Central memory CD4-positive, alpha-beta T cell (primary cell): ENCODE measurements at places on chromosomes 6 and 20.

DNA sequence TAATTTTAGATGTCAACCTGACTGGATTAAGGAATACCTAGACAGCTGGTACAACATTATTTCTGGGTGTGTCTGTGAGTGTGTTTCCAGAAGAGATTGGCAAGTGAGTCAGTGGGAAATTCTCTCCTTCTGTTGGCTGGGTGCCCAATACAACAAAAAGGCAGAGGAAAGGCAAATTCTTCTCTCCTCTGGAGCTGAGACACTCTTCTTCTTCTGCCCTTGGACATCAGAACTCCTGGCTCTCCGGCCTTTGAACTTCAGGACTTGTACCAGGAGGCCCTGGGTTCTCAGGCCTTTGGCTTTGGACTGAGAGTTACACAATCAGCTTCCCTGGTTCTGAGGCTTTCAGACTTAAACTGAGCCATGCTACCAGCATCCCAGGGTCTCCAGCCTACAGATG, 7.8 kb upstream of the BTN3A1 start:
- DNase-seq, result no peak

DNA sequence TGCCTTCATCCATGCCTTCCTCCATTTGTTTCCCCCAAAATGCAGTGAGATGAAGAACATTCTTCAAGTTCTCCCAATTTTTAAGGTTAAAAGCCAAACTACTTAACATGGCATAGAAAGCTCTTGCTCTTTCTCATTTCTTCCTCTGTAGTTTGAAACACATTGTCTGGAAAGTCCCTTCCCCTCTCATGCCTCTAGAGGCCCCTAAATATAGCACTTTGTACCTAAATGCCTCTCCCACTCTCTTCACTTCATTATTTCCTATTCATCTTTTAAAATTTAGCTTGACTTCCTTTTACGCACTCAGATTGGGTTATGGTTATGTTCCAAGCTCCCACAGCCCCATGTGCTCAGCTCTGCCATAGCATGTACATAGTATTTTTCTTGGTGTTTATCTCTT, 389.3 kb downstream of the HDGFL1 start:
- DNase-seq, result no peak

DNA sequence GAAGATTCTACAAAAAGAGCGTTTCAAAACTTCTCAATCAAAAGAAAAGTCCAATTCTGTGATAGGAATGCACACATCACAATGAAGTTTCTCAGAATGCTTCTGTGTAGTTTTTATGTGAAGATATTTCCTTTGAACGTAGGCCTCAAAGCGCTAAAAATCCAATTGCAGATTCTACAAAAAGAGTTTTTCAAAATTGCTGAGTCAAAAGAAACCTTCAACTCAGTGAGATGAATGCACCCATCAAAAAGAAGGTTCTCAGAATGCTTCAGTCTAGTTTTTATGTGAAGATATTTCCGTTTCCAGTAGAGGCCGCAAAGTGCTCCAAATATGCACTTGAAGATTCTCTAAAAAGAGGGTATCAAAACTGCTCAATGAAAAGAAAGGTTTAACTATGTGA, 319.7 kb upstream of the DEFB115 start:
- DNase-seq, result no peak

DNA sequence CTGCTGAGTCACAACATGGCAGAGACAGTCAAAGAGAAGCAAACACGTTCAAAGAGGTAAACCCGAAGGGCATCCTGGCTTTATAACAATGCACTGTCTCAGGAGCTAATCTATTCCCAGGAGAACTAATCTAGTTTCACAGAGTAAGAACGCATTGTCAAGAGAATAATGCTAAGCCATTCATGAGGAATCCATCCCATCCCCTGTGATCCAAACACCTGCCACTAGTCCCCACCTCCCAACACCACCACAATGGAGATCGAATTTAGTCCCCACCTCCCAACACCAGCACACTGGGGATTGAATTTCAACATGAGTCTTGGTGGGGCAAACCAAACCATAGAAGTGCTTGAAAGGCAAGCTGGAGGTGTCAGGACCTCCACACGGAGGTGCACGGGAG, 231.5 kb upstream of the ID4 start:
- no peak for DNase-seq

DNA sequence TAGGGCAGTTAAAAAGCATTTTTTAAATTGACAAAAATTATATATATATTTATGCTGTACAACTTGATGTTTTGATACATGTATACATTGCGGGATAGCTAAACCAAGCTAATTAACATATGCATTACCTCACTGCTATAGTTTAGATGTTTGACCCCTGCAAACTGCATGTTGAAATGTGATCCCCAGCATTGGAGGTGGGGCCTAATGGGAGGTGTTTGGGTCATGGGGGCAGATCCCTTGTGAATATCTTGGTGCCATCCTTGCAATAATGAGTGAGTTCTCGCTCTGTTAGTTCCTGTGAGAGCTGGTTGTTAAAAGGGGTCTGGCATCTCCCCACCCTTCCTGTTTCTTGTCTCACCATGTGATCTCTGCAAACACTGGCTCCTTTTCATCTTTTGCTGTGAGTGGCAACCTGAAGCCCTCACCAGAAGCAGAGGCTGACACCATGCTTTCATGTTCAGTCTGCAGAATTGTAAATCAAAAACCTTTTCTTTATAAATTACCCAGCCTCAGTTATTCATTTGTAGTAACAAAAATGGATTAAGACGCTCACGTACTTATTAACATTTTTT, 111.8 kb downstream of the MCHR2 start:
- no peak for DNase-seq

DNA sequence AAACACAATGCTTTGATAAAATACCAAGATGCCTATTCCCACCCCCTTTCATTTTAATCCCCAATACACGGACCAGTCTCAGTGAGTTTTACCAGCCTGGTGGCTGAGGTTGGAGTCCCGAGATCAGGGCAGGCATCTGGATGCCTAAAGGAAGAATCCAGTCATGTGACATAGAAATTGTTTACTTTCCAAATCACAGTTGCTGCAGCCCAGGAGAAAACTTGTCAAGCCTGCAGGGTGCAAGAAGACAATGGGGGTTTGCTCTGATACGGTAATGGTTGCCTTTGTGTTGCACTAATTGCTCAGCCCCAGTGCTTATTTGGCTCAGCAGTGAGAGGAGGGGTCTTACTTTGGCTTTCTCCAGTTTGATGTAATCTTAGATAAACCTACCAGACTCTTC, 308.5 kb upstream of the POU3F2 start:
- DNase-seq, result no peak

GRCh38 chr6:82251942-82252341, 4.4 kb upstream of the IBTK start:
- DNase-seq, result no peak

- DNase-seq, result no peak
Observed at GRCh38 chr6:98832284-98833056, 1.9 kb upstream of the POU3F2 start.

DNA sequence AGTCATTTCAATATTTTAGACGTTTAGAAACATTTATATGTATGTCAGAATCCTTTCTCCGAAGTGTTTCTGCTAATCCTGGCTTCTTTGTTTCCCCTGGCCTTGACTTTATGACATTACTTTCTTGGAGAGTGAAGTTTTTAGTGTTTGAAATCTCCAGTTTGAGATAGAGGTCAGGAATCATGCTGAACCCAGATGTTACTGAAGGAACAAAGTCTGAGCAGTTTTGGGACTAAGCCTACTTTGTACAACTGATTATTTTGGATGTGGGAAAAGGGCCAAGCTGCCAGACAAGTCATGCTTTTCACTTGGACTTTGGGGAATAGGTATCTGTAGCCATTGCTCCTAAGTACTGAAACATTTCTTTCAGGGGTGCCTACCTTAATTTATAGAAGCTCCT, 2.3 kb downstream of the RNF144B start:
- no peak for DNase-seq

- DNase-seq, result no peak
Observed at GRCh38 chr6:17392978-17393891, at the start of gene CAP2. Gene CAP2 (plus strand): TSS chr6:17393595. CDS start chr6:17421556, 27,961 bp downstream.

- no peak for DNase-seq
Observed at GRCh38 chr6:348860-349396, 42.6 kb upstream of the IRF4 start.

DNA sequence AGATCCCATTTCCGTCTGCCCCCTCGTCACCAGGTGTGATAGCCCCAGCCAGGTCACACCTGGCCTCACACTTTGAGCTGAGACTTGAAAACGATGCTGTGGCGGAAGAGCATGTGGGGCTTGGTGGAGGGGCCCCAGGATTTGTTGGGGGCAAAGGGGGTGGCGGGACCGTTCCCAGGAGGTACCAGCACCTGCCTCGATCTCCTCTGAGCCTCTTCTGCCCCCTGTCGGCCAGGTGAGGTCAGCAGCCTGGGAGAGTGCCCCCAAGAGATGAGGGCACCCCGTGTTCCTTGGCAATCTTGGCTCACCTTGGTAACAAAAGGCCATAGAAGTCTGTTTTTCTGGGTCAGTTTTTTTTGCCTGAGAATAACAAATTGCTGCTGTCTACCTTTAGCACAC, 25.4 kb downstream of the SPATA2 start:
- no peak for DNase-seq
